GM23338 (cell line): ENCODE measurements at places on chromosomes 12 and 14. TPM values are rescaled to one million over a fixed set of nuclear protein-coding genes. Genes with fewer than 3 reads are reported as not detected.

- H3K27me3 ChIP-seq: no peaks in the 10 kb centered on the region
- H3K27ac ChIP-seq: no peak overlapping the region
- no peak overlapping the region for H3K4me3 ChIP-seq
- no peak for DNase-seq
Measured at GRCh38 chr12:101019667-101020066, 190.4 kb downstream of the SLC5A8 start.

DNA sequence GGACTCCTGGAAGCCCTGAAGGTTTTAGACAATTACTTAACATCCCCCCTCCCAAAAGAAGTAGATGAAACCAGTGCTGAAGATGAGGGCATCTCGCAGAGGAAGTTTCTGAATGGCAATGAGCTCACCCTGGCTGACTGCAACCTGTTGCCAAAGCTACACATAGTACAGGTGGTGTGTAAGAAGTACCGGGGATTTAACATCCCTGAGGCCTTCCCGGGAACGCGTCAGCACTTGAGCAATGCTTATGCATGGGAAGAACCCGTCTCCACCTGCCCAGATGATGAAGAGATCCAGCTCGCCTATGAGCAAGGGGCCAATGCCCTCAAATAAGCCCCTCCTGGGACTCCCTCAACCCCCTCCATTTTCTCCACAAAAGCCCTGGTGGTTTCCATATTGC, 10.6 kb upstream of the SPPL3 start:
- no peaks in the 10 kb centered on the region for H3K36me3 ChIP-seq
- no peak for DNase-seq
- no peaks in the 10 kb centered on the region for H3K27me3 ChIP-seq
- H3K4me3 ChIP-seq: no peak overlapping the region
- H3K27ac ChIP-seq: no peak overlapping the region

The L2HGDH gene
- 12.3 and 13.5 TPM in 2 replicates for polyA plus RNA-seq

The KCNC2 gene
- polyA plus RNA-seq: not detected in 2 replicates

The TMTC3 gene
- 15.5 and 17.7 TPM in 2 replicates for polyA plus RNA-seq

DNA sequence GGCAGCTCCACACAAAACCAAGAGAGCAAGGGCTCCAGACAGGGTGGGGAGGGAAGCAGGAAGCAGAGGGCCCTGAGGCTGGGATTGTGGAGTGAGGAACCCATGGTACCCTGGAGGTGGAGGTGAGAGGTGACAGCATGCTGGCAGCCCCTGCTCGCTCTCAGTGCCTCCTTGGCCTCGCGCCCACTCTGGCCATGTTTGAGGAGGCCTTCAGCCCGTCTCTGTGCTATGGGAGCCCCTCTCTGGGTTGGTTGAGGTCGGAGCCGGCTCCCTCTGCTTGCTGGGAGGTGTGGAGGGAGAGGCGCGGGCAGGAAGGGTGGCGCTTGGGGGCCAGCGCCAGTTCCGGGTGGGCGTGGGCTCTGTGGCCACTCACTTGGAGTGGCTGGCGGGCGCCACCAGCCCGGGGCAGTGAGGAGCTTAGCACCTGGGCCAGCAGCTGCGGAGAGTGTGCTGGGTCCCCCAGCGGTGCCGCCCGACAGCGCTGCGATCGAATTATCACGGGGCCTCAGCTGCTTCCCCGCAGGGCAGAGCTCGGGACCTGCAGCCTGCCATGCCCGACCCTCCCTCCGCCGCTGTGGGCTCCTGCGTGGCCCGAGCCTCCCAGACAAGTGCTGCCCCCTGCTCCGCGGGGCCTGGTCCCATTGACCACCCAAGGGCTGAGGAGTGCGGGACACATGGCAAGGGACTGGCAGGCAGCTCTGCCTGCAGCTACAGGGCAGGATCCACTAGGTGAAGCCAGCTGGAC, 196.0 kb downstream of the DACT1 start:
- no peaks in the 10 kb centered on the region; the same call in 1 of the 2 replicates for H3K4me1 ChIP-seq
- no peak overlapping the region for H3K27ac ChIP-seq
- H3K36me3 ChIP-seq: no peaks in the 10 kb centered on the region
- H3K27me3 ChIP-seq: no peaks in the 10 kb centered on the region
- H3K4me3 ChIP-seq: no peak overlapping the region

GRCh38 chr14:74578479-74578878, 33.6 kb downstream of the LTBP2 start:
- H3K27ac ChIP-seq: no peak overlapping the region
- H3K4me1 ChIP-seq: no peaks in the 10 kb centered on the region
- no peaks in the 10 kb centered on the region for H3K36me3 ChIP-seq
- no peaks in the 10 kb centered on the region for H3K27me3 ChIP-seq

The MYO1H gene
- not detected in 2 replicates for polyA plus RNA-seq

The BORCS5 gene
- polyA plus RNA-seq: 11.3 and 14.5 TPM in 2 replicates

- no peaks in the 10 kb centered on the region for H3K36me3 ChIP-seq
- no peak overlapping the region for H3K27ac ChIP-seq
- H3K27me3 ChIP-seq: no peaks in the 10 kb centered on the region
Measured at GRCh38 chr14:29906256-29906870, 21.3 kb downstream of the PRKD1 start.

The TMEM63C gene
- 1.2 and 2.1 TPM in 2 replicates for polyA plus RNA-seq
